ENCODE measurements at places on chromosomes 4 and X.

DNA sequence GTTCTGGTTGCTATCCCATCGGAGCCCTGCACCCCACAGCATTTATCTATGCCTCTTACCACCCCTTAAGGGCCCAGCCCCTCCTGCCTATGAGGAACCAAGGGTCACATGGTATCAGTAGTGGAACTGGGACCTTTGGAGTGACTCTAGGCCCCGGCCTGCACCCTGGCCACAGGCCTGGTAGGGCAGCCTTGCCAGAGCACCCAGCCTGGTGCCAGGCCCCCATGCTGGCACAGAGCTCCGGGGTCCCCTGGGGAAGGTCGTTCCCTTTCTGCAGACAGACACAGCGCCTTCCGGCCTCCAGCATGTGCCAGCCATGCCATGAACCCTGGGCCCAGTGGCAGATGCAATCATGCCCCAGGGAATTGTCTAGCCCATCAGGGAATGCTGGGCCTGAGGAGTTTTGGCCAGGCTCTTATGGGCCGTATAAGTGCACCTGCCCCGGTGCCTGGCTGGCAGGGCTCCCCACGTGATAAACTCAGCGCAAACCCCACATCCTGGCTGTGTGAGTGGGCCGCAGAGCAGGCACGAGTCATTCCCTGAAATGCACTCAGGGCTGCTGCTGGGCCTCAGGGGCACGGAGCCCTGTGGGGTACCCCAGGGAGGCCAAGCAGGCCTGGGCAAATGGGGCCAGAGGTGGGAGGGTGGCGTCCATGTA lies 19.8 kb upstream of the ADD1 start:
- DNase-seq: no peak

GRCh38 chrX:111447298-111447697 lies 35.3 kb upstream of the DCX start:
- DNase-seq: no peak

DNA sequence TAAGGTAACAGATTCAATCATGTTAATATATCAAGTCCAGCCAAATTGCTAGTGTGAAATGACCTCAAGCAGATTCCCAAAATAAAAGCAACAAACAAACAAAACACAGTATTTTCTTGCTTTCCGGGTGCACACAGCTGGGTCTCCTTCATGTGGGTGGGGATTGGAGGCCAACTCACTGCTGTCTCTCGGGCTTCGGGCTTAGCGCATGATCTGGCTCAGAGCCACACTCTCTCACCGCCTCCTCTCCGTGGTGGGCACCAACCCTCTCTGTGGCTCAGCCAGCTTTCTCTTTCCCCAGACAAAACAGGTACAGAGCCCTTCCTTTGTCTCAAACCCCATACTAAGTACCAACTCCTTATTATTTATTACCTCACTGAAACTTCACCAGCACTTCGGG lies 2.9 kb upstream of the REELD1 start:
- no peak for DNase-seq

DNA sequence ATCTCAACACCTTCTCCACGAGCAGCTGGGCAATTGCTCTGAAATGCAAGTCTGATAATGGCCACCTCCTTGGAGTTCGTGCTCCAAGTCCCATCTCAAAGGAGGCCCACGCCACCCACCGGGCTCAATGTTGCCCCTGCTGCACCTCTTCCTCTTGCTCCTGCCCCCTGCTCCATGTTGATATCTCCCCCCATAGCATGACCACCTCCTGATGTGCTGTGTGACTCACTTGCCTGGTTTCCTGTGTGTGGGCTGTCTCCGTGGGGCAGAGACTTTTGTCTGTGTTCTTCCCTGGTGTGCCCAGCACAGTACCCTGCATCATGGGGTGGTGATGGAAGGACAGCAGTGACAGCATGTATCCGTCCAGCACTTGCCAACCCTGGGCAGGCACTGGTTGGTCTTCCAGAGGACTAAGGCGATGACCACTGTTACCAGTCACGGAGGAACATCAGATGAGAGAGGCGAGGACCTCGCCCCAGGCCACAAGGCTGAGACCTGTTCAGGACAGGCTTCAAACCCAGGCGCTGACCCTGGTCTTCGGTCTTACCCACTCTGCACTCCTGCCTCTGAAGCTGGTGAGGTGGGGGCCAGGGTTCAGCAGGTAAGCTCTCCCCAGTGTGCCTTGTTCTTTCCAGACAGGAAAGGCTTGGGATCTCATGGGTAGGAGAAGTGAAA lies 104.6 kb upstream of the LRPAP1 start:
- DNase-seq: no peak

DNA sequence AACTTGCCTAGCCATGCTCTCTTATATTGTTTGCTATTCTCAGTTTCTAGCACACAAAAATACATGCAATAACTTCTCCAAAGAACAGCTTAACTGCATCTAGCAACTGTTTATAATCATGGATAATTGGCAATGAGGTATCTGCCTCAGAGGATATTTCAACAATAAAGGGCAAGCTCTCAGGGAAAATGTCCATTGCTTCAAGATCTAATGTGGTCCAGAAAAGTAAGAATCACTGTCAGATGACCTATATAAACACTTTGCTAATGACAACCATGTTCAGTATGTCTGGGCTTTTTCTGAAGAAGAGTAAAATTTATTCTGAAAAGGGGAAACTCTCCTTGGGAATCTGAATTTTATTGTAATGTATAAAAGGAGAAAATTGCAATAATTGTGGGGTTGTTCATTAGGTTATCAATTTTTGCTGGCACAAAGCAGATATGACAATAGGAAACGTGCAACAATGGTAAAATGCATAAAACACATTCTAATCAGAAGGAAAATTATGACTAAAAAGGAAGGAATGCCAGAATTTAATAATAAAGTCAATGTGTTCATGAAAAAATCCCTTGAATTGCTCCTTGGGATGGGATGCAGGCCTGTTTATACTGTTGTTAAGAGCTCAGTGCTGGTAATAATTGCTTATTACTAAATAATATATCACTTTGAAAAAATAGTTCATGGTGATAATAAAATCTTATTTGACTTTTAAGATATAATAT lies 90.3 kb downstream of the ANTXR2 start:
- DNase-seq: no peak

- DNase-seq: no peak
Measured at GRCh38 chrX:133745349-133745748, 240.0 kb downstream of the GPC3 start.

DNA sequence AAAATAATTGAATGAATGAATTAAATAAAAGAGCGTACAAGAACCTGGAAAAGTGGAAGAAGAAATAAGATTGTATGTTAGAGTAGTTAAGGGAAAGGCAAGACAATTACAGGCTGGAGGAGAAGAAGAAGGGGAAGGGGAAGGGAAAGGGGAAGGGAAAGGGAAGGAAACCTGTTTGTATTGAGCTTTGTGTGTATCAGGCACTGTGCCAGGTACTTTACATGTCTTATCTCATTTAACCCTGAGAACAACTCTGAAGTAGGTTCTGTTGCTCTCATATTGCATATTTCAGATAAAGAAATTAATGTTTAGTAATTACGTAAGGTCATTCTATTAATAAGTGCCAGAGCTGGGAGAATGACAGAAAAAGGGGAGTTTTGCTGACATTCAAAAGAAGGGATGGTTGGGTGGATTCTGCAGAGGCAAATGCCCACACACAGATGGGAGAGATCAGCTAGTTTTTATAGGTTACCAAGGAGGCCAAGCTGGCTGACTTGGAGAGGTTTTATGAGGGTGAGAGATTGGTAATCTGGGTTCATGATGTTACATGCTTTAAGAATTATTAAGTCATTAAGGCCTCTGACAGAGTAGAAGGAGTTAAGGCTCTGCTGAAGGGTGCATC lies 92.3 kb upstream of the LCORL start:
- DNase-seq: no peak

All from activated gamma-delta T cell treated with Interleukin-2 at 50 U/mL for 16 hours (primary cell).